ENCODE measurements at places on chromosomes 12 and 14. TPM values are rescaled to one million over a fixed set of nuclear protein-coding genes. Genes with fewer than 3 reads are reported as not detected.

The HHIPL1 gene
- 2.6 TPM for total RNA-seq

The HNRNPC gene
- total RNA-seq, result 714 TPM

The BCL11B gene
- total RNA-seq, result under 0.01 TPM

The CLEC4A gene
- total RNA-seq, result not detected

The PABPN1 gene
- total RNA-seq, result 89.7 TPM

The DHRS2 gene
- not detected for total RNA-seq

Data from epithelial cell of umbilical artery (primary cell).